T-helper 1 cell (primary cell): ENCODE measurements at places on chromosomes 7 and 10.

DNA sequence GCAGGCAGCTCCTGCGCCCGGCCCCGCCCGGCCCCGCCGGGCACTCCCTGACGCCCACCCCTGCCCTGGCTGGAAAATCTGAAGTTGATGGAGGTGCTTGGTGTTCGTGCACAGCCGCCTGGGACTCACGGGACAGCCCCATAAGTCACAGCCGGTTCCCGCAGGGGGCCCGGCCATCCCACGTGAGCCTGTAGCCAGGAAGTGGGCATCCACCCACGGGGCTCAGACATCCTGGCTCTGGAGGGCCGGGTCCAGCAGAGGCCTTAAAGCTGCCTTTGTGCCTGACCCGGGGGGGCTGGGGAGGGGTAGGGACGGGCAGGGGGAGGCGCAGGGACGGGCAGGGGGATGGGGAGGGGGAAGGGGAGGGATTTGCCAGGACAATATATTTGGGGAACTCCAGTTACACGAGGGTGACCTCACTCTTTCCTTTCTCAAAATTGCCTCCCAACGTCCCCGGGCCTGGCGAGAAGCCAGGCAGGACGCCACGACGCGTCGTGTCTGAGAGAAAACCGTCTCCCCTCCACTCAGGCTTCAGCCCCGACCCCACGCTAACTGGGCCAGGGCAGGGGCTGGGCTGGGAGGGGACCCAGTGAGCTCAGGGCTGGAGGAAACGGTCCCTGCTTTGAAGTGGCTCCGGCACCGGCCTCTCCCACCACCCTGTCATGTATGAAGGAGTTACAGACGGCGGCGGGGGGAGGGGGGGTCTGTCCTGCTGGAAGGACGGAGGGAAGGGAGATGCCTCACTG lies 82.1 kb upstream of the PDGFA start:
- DNase-seq, result peak; percentile 75

GRCh38 chr7:132964876-132965275 lies 117.0 kb downstream of the CHCHD3 start:
- DNase-seq, result no peak

DNA sequence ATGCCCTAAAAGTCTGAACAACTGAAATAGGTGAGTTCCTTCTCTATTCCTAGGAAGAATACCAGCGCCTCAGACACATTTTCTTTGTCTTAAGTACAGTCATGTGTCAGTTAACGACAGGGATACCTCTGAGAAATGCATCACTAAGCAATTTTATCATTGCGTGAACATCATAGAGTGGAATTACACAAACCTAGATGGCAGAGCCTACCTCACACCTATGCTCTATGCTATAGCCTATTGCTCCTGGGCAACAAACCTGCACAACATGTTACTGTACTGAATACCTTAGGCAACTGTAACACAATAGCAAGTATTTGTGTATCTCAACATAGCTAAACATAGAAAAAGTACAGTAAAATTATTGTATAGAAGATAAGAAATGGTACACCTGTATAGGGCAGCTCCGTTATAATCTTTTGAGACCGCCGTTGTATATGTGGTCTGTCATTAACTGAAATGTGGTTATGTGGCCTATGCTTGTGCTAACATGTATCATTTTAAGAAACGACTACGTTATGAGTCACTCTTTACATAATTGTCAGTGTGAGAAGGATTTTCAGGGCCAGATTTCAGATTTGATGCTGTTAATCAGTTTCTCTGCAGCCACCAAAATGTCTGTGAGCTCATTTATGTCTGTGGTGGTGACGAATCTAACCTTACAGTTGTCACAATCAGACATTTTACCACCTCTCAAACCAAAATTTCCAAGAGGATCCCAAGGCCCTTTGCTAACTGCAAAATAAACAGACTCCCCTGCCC lies 66.1 kb upstream of the STK17A start:
- no peak for DNase-seq

DNA sequence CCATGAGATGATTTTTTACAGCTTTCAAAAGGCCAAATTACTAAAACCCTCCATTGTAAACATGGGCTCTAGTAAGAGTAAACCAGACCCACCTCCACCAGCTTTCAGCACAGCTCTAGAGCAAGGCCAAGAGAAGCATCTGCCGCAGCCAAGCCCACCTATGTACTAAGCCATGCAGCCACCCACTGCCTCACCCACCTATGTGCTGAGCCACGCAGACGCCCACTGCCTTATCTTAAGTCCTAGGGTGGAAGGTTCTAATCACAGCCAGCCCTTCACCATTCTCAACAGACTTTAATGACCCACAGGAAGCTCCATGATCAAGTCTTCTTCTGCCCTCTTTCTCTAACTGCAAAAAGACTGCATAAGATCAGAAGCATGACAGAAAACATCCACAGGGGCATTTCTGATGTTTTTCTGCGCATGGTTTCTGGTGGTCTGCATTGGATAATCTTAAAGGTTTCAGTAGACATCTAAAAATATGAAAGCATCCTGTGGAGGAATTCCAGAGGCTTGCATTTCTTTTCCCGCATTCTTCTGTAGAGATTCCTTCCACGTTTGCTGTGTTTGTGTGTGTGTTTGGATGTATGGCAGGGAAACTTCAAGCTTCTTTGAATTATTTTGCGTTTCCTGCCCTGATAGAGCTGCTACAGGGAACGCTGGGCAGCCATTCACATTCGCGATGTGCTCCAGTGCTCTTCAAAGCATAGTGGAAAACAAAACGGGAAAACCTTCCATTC lies 286.1 kb upstream of the KLF6 start:
- DNase-seq, result no peak

DNA sequence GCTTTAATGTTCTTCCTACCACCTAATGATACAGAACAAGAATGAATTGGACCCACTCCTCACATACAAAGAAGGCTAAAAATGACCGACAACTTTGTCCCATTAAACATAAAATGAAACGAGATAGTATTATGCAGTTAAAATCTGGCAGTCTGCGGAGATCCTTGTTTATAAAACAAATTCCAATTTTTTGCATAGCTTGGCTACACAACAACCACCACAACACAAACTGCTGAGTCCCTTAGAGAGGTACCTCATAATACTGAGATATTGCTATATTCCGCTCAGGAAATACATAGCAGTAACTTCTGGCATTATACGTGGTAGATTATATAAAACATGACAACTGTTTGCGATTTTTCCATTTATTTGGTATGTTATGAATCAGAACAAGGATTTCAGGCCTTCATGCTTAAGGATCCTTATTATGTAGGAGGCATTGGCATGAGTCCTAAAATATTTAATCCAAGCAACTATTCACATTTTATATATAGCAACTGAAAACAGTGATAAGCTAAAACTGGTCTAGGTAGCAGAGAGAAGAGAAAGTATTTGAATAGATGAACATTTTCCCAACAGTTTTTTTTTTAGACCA lies 96.0 kb downstream of the ANK3 start:
- DNase-seq, result no peak
